CD8-positive, alpha-beta memory T cell (primary cell): ENCODE measurements at places on chromosomes 5 and 9. TPM values are rescaled to one million over a fixed set of nuclear protein-coding genes. Genes with fewer than 3 reads are reported as not detected.

- H3K36me3 ChIP-seq: no peaks in the 10 kb centered on the region
- H3K4me1 ChIP-seq: no peaks in the 10 kb centered on the region
- H3K27ac ChIP-seq: no peak overlapping the region
- no peak overlapping the region for H3K4me3 ChIP-seq
- DNase-seq: no peak
- H3K27me3 ChIP-seq: no peaks in the 10 kb centered on the region
These were observed 68.6 kb upstream of the STARD4 start for GRCh38 chr5:111580956-111581355.

GRCh38 chr5:126358525-126358924 lies 64.7 kb upstream of the GRAMD2B start:
- H3K4me3 ChIP-seq: no peak overlapping the region
- no peak overlapping the region for H3K27ac ChIP-seq
- no peaks in the 10 kb centered on the region for H3K36me3 ChIP-seq
- DNase-seq: no peak
- H3K27me3 ChIP-seq: no peaks in the 10 kb centered on the region

GRCh38 chr5:66963559-66963971 lies 233.0 kb downstream of the CD180 start:
- H3K36me3 ChIP-seq: no peaks in the 10 kb centered on the region
- H3K27me3 ChIP-seq: no peaks in the 10 kb centered on the region
- H3K27ac ChIP-seq: no peak overlapping the region
- no peak overlapping the region for H3K4me3 ChIP-seq

DNA sequence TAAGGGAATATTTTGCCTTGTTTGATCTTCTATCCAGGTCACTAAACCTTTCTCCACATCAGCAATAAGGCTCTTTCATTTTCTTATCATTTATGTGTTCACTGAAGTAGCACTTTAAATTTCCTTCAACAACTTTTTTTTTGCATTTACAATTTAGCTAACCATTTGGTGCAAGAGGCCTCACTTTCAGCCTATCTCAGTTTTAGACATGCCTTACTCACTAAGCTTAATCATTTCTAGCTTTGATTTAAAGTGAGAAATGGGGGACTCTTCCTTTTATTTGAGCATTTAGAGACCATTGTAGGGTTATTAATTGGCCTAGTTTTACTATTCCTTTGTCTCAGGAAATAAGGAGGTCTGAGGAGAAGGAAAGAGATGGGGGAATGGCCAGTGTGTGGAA lies 250.5 kb downstream of the AUH start:
- no peak overlapping the region for H3K4me3 ChIP-seq
- no peaks in the 10 kb centered on the region for H3K4me1 ChIP-seq

DNA sequence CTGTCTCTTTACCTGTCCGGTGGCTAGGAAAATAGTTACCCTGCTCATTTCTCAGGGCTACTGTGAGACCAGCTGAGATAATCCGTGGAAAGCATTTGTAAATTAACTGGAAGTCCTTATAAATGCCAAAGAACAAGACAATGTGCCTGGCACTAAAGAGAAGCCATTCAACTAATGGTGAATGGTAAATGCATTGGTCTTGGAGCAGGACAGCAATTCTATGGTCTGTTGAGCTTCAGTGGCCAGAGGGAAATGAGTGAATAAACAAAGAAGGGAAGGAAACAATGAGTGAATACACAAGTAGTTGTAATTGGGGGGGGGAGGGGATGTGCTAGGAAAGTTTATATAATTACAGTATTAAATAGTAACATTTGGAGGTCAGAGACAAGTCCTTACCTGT lies 353.6 kb downstream of the SEMA5A start:
- H3K27ac ChIP-seq: no peak overlapping the region
- DNase-seq: no peak
- no peaks in the 10 kb centered on the region for H3K4me1 ChIP-seq
- no peaks in the 10 kb centered on the region for H3K27me3 ChIP-seq
- H3K36me3 ChIP-seq: no peaks in the 10 kb centered on the region
- H3K4me3 ChIP-seq: no peak overlapping the region

GRCh38 chr5:150052956-150053712 lies 33.2 kb downstream of the CSF1R start:
- no peak overlapping the region for H3K27ac ChIP-seq
- H3K4me3 ChIP-seq: no peak overlapping the region
- H3K36me3 ChIP-seq: peaks cover 48% of the 10 kb centered on the region
- H3K4me1 ChIP-seq: no peaks in the 10 kb centered on the region
- DNase-seq: no peak

DNA sequence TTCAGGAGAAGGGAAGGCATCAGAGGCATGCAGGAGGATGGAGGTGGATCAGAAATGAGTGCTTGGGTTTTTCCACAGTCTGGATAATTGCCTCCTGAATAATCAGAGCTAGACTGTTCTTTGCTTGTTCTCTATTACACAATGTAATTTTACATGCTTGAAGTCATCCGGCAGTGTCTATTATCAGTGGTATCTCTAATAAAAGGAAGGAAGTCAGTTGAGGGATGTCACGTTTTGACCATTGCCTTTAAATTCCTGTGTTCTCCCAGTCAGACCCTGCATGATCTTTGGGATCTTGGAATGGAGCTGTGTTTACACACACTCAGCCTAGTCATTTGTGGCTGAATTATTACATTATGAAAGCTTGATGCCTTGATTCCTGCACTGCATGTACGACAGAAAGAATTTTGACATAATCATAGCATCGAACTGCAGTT lies 91.0 kb downstream of the PDE8B start:
- no peaks in the 10 kb centered on the region for H3K27me3 ChIP-seq
- no peak overlapping the region for H3K27ac ChIP-seq
- no peak overlapping the region for H3K4me3 ChIP-seq
- no peaks in the 10 kb centered on the region for H3K4me1 ChIP-seq
- DNase-seq: no peak

- no peaks in the 10 kb centered on the region for H3K27me3 ChIP-seq
- H3K27ac ChIP-seq: no peak overlapping the region
- H3K4me3 ChIP-seq: no peak overlapping the region
- DNase-seq: no peak
- no peaks in the 10 kb centered on the region for H3K4me1 ChIP-seq
- H3K36me3 ChIP-seq: no peaks in the 10 kb centered on the region
These were observed 11.2 kb downstream of the GPSM1 start for GRCh38 chr9:136338511-136338910.

- no peak overlapping the region for H3K4me3 ChIP-seq
- no peaks in the 10 kb centered on the region for H3K36me3 ChIP-seq
- DNase-seq: no peak
- H3K27ac ChIP-seq: no peak overlapping the region
- no peaks in the 10 kb centered on the region for H3K27me3 ChIP-seq
These were observed 360.5 kb downstream of the ICE1 start for GRCh38 chr5:5783021-5783420.

DNA sequence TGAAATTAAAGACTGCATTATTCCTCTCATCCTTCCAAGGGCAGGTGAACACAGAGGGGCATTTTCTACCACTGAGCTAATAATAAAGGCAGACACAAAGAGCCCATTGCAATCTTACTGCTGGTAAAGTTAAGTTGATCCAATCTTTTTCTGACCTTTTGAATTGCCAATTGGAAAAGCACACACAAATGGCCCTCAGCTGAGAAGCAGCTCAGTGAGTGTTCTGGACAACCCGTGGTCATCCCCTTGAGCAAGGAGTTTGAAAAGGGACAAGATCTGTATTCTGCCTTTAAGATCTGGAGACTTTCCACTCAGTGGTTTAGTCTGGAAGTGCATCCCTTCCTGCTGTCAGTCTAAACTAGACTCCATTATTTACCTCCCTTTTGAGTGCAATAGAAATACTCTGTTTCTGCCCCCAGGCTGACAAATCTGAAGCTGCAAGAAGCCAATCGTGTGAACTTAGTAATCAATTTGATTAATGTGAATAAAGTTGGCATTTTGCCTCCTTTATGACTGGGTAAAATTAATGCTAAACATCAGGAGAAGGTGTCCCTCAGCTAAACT lies 835.7 kb downstream of the MAT2B start:
- DNase-seq: no peak
- H3K4me1 ChIP-seq: no peaks in the 10 kb centered on the region
- H3K27ac ChIP-seq: no peak overlapping the region
- no peaks in the 10 kb centered on the region for H3K27me3 ChIP-seq
- H3K4me3 ChIP-seq: no peak overlapping the region
- no peaks in the 10 kb centered on the region for H3K36me3 ChIP-seq

- H3K27ac ChIP-seq: no peak overlapping the region
- H3K27me3 ChIP-seq: no peaks in the 10 kb centered on the region
- no peak for DNase-seq
- H3K4me1 ChIP-seq: no peaks in the 10 kb centered on the region
- H3K4me3 ChIP-seq: no peak overlapping the region
- H3K36me3 ChIP-seq: no peaks in the 10 kb centered on the region
These were observed 34.3 kb upstream of the ADCY2 start for GRCh38 chr5:7361593-7361992.

- no peaks in the 10 kb centered on the region for H3K36me3 ChIP-seq
- no peaks in the 10 kb centered on the region for H3K4me1 ChIP-seq
- H3K27me3 ChIP-seq: no peaks in the 10 kb centered on the region
- no peak overlapping the region for H3K27ac ChIP-seq
- no peak overlapping the region for H3K4me3 ChIP-seq
- DNase-seq: no peak
These were observed 17.1 kb downstream of the IER5L start for GRCh38 chr9:129160712-129161533.

- no peak overlapping the region for H3K4me3 ChIP-seq
- H3K4me1 ChIP-seq: no peaks in the 10 kb centered on the region
- no peak overlapping the region for H3K27ac ChIP-seq
- no peaks in the 10 kb centered on the region for H3K36me3 ChIP-seq
These were observed 163.6 kb upstream of the TARS1 start for GRCh38 chr5:33277061-33277650.

- peaks cover 17% of the 10 kb centered on the region for H3K36me3 ChIP-seq
- H3K27ac ChIP-seq: no peak overlapping the region
- H3K4me1 ChIP-seq: peaks cover 49% of the 10 kb centered on the region
- no peak overlapping the region for H3K4me3 ChIP-seq
These were observed 67.9 kb downstream of the STK10 start for GRCh38 chr5:172119921-172120688.

GRCh38 chr9:135492886-135493669 lies 7.4 kb upstream of the MRPS2 start:
- H3K4me3 ChIP-seq: no peak overlapping the region
- no peak overlapping the region for H3K27ac ChIP-seq
- DNase-seq: no peak
- H3K27me3 ChIP-seq: no peaks in the 10 kb centered on the region
- no peaks in the 10 kb centered on the region for H3K4me1 ChIP-seq
- H3K36me3 ChIP-seq: no peaks in the 10 kb centered on the region

GRCh38 chr9:109416135-109416706 lies 81.9 kb downstream of the PTPN3 start:
- no peak overlapping the region for H3K4me3 ChIP-seq
- no peaks in the 10 kb centered on the region for H3K36me3 ChIP-seq
- no peak for DNase-seq
- H3K4me1 ChIP-seq: no peaks in the 10 kb centered on the region
- H3K27me3 ChIP-seq: no peaks in the 10 kb centered on the region
- no peak overlapping the region for H3K27ac ChIP-seq

- no peak overlapping the region for H3K27ac ChIP-seq
- H3K27me3 ChIP-seq: no peaks in the 10 kb centered on the region
- peak; percentile 17 for DNase-seq
- no peaks in the 10 kb centered on the region for H3K36me3 ChIP-seq
These were observed 33.3 kb downstream of the TLE1 start for GRCh38 chr9:81656004-81656403.

- H3K36me3 ChIP-seq: peaks cover 24% of the 10 kb centered on the region
- H3K27me3 ChIP-seq: no peaks in the 10 kb centered on the region
- no peak overlapping the region for H3K27ac ChIP-seq
- H3K4me3 ChIP-seq: no peak overlapping the region
- no peak for DNase-seq
These were observed 18.2 kb downstream of the HNRNPH1 start for GRCh38 chr5:179605026-179605833.

The PCA3 gene
- total RNA-seq: not detected

The LCN2 gene
- total RNA-seq: not detected

The CTNND2 gene
- total RNA-seq: not detected

The SLC24A2 gene
- total RNA-seq: not detected

The GNA14 gene
- total RNA-seq: not detected

The PCDHGA6 gene
- total RNA-seq: 0.15 TPM
